ENCODE measurements at places on chromosomes 7 and 10. TPM values are rescaled to one million over a fixed set of nuclear protein-coding genes. Genes with fewer than 3 reads are reported as not detected.

DNA sequence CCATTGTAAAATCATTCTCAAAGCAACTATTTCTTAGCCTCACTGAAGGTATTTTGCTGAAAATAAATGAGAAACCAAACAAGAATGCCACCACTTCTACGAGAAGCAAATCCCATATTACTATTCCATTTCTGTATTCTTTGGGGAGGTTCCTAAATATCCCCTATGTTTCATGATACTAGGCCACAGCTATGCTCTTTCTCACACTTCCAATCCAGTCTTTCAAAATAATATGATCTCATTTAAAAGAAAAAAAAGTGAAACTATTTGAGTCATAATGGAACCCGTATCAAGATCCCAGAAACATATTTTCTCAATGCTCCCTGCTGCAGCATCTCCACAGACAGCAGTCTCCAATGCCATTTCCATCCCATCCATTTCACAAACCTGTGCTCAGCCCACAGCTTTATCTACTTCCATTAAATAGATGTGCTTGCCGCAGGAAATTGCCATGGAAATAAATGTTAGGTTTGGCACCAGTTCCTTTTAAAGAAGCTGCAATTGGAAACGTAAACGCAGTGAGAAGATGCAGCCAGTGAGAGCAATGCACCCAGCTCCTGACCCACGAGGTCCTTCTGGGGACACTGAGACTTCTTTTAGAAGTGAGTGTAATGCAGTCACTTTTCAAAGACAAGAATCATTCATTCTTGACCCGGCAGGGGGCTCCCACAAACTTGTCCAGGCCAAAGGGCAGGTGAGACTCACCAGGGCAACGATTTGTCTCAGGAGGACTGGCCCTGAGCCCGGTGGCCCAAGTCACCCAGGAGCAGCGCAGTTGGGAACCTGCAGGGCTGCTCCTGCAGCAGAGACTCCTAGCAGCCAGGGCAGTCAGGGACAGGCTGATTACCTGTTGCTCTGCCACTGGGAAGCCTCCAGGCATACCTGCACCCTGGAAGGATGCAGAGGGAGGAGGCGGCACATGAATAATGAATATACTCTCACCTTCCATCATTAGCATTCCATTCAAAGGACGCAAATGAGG lies 99.6 kb downstream of the C10orf90 start:
- DNase-seq, result no peak

Gene DMBT1
- not detected for polyA plus RNA-seq

DNA sequence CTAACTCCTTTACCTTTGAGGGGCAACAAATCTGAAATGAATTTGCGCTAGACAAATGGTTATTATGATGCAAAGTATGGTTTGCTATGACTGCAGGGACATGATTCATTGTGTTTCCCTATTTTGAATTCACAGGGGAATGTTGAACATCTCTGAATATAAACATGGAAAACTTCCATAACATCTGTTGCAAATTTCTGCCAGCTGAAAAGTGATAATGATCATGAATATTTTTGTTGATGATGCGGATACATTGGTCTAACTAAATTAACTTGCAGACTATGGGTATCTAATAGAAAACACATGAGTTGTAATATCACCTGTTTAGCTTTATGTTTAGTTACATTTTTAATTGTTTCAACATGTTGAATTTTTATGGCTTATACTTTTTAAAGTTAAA lies 1325.5 kb downstream of the REEP3 start:
- no peak for DNase-seq

Gene TMEM106B
- 13.3 TPM for polyA plus RNA-seq

Data from GM12878 (cell line).